Activated CD4-positive, CD25-positive, alpha-beta regulatory T cell treated with anti-CD3 and anti-CD28 coated beads, Interleukin-2, amount 50 U/mL, for 24 hours (primary cell): ENCODE measurements at places on chromosomes 3 and 15.

GRCh38 chr15:48811325-48811958 is 573 bp upstream of the CEP152 start:
- ATAC-seq = no peak

GRCh38 chr3:114427285-114428043 is 133.6 kb downstream of the TIGIT start:
- ATAC-seq = no peak

GRCh38 chr3:162354356-162354755 is 857.7 kb downstream of the OTOL1 start:
- ATAC-seq = no peak

- ATAC-seq = peak; percentile 40
These were observed 31.9 kb downstream of the CMTM7 start for GRCh38 chr3:32423534-32423933.

DNA sequence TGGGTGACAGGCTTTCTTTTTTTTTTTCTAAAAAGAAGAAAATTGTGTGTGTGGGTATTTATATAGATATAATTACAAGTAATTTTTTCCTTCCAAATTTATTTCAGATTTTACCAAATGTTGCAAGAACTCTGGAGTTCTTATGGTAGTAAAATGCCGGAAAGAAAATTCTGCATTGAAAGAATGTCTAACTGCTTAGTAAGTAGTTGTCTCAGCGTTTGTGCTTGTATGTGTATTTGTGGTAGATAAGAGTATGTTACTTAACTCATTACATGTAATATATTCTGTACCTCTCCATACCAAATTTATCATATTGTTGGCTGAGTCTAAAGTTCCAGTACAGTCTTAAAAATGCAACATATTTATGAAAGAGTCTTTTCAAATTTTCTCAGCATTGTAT is 32.3 kb upstream of the ZCWPW2 start:
- ATAC-seq = no peak

DNA sequence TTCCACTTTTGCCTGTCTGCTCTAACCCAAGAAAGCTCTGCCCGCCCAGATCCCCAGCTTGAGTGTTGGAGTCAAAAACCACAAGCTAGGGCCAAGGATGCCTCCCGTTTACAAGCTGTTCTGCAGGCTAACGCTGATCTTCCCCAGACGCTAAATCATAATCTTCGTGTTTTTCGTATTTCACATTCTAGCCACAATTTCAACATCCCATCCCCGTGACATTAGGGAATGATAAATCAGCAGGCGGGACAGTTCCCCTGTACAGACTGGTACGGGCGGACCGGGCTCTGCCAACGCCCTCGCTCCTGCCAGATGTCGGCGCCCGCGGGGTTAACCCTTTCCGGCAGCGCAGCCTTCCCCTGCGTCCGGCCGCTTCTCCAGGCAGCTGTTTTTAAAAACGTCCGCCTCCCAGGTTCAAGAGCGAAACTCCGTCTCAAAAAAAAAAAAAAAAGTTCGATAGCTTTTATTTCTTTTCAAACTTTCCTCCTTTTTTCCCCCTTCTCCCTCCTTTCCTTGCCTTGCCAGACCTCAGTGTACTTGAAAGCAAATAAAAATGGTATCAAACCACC is 81.0 kb upstream of the BNC1 start:
- ATAC-seq = no peak

DNA sequence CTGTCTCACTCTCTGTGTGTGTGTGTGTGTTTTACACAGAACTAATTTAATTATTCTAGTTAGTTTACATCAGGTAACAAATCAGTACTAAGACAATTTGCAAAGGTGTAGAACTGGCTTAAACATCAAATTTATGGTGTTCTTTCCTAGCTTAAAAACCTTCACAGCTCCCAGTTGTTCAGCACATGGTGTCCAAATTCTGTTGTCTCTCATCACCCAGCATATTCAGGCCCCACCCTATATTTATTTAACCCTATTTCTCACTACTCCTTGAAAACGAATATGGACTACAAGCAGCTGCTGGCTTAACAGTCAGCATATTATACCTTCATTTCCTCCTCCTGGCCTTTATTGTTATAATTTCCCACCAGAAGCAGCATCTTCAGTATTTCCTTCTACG is 1.2 kb downstream of the IL20RB start:
- ATAC-seq = no peak

- ATAC-seq = no peak
These were observed 99.9 kb upstream of the PLSCR4 start for GRCh38 chr3:146350852-146351251.

DNA sequence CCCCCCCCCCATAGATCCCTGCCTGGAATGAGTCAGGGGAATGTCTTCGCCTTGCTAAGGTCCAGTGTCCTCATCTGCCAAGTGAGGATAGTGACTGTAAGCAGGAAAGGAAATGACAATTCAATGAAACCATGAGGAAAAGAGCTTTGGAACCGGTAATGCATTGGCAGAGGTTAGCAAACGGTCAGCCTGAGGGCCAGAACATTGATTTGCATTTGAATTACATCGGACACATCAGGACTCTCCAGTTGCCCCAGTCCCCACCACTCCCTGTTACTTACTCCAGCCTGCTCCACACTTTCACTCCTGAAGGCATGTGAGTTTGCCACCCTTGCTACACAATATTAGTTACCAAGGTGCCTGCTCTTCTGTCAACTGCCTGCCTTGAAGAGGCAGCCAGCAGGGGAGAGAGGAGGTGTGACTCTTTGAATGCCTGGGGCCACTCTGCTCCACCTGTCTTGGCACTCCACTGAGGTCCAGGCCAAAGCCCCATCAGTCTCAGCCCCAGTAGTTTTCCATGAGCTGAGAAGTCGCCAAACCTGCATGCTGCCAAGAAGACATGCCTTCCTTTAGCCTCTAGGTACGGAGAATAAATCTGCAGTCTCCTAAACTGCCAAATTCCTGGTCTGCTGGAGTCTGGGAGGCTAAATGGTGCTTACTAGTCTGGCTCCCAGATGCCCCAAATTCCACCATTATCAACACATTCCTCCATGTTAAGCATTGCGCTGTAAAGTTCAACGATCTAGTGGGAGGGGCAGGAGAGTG is 191.7 kb upstream of the TLE3 start:
- no peak for ATAC-seq

GRCh38 chr3:17579289-17580031 is 163.0 kb downstream of the TBC1D5 start:
- ATAC-seq = peak; percentile 84

DNA sequence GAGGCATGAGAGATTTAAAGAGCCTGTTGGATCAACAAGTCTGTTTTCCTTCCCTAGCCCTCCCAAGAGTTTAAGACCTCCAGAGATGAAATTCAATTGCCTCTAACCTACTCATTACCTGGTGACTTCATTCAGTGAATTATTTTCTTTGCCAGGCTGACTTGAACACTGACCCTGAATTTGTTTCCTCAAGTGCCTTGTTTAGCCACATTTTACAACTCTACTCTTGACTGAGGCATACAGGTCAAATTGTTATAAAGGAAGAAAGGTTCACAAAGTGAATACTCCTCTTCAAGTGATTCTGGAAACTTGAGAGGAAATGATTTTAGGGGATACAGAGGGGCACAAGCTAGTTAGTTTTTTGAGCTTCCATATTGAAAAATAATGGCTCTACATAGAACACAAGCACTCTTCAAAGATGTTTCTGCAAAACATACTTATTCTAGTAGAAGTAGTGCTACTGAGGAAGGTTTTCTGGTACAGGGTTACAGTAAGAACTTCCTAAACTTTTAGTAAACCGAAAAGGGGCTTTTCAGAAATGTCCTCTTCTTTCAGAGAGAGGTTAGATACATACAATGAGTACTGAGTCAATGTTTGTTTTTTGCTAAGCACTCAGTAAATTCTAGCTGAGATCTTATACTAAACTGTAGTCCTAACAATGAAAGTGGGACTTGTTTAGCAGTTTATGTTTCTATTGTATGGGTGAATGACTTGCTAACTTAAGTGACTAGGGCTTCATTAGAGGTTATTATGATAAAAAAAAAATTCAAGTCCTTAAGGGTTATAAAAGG is 137.4 kb upstream of the SATB1 start:
- no peak for ATAC-seq

- ATAC-seq = no peak
These were observed 280.4 kb downstream of the ULK4 start for GRCh38 chr3:41681479-41681878.

- ATAC-seq = no peak
These were observed 437.4 kb upstream of the UBE2E2 start for GRCh38 chr3:22765679-22766078.

DNA sequence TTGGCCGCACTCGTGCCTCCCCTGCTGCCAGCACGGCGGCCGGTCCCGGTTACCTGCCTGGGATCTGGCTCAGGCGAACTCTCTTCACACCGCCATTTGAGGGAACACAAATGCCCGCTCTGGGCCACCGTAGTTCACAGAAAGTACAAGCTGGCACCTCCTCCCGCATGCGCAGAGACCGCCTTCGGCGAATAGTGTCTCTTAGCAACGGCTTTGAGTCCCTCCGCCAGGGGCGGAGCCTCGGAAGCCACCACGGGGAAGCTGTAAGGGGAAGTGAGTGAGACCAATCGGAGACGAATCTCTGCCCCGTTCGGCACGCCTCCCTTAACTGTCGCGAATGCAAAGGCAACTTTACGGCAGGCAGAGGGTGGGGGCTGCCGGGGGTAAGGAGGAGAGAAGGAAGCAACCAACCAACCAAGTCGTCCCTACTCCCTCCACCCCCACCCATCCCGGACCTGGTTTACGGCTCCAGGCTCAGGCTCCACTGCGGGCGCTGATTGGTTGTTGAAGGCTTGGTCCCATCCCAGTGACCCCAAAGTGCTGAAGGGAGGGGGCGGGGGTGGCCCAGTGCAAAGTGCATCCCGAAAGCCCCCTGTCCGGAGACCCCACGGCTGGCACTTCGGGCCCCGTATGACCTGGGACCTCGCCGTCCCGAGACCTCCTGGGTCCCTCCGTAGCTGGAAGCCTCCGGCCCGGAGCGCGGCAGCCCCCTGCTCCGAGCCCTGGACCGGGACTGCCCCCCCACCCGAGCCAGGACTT is at the start of the genes ASB7 and LINS1:
Gene ASB7, plus strand, starts transcription at position 526 of the 759 bp plus-strand sequence. CDS start 9,628 bp downstream, outside the sequence.
Gene LINS1, minus strand, starts transcription at position 121 of the 759 bp plus-strand sequence. CDS start 21,342 bp downstream, outside the sequence.
- ATAC-seq = peak; percentile 86
